Activated CD4-positive, alpha-beta T cell treated with anti-CD3 and anti-CD28 coated beads, Interleukin-10, Interleukin-2, amounts not matched to agents 100 ng/mL and 50 ng/mL, durations not matched to agents 16 hours and 8 hours (primary cell): ENCODE measurements at places on chromosomes 3 and 15.
A peak's percentile ranks its signal among the peaks of the same experiment; 100 is the strongest.

DNA sequence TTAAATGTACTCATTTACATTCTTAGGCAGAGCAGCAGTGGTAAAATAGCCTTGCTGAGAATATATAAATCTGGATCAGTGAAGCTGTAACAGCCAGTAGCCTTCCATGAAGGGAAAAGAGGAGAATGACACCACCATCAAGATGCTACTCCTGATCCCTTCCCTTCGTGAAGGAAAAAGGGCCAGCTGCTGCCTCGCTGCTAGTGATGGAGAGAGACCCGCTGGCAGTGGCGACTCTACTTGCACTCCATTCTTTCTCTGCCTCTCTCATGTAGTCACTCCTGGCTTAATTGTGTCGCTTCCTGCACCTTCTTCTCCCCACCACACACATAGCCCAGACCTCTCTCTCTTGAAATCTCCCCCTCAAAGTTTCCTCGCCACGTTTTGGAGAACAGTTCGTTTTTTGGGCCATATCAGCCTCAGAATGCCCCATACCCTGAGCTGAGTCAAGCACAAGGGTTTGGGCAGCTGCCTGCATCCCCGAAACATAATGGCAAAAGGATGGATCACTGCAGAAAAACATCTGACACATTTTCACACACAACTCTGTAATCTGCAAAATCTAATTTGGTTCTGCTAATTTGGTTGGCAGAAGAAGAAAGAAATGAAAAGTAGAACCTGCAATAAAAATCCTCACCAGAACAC, 460.3 kb upstream of the IL12A start:
- DNase-seq = no peak

GRCh38 chr15:79208179-79208578, 74.3 kb upstream of the ANKRD34C start:
- DNase-seq = no peak

DNA sequence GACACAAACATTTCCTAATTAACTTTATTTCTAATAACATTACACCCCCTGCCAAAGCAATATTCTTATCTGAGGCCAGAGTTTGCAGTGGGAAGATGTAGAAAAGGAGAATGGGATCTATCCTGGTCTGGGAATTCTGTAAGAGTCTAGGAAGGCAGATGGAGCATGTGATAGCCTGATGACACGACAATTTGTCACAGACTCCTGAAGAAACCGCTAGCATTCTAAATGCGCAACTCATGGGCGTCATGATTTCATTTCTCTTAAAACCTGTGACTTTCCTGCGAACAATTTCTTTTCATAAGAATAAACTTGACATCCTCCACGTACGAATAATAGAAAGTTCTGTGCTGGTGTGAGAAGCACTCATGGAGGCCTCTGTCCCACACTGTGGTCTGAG, 72.9 kb upstream of the ATP10A start:
- DNase-seq = no peak

- DNase-seq = peak; percentile 67
Observed at GRCh38 chr3:196081002-196081833, 672 bp downstream of the TFRC start.

GRCh38 chr3:180284331-180285110, 247.8 kb upstream of the PEX5L start:
- DNase-seq = no peak

- DNase-seq = no peak
Observed at GRCh38 chr3:175356899-175357324, 497.8 kb downstream of the NAALADL2 start.
